NCI-H2107 (cell line): ENCODE measurements at places on chromosomes 6 and 20.

DNA sequence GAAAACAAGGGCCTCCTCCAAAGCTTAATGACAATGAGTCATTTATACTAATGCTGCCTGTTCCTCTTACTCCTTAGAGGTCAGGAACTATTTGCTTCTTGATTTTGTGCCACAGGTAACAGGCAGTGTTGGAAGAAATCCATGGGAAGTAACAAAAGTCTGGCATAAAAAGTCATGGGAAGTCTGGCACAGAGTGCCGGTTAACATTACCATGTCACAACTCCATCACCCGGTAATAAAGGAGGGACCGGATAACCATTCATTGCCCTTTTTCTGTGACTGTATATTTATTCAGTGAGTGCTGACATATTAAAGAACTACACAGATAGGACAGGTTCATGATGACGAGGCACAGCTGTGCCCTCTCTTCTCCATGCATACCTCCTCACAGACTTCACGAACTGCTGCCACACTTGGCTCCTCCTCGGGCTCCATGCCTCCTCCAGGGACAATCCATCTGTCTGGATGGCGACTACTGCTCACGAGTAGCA is 50.9 kb downstream of the NUDT3 start:
- no peak for DNase-seq

GRCh38 chr6:11822346-11822745 is 43.7 kb upstream of the ADTRP start:
- DNase-seq: no peak

DNA sequence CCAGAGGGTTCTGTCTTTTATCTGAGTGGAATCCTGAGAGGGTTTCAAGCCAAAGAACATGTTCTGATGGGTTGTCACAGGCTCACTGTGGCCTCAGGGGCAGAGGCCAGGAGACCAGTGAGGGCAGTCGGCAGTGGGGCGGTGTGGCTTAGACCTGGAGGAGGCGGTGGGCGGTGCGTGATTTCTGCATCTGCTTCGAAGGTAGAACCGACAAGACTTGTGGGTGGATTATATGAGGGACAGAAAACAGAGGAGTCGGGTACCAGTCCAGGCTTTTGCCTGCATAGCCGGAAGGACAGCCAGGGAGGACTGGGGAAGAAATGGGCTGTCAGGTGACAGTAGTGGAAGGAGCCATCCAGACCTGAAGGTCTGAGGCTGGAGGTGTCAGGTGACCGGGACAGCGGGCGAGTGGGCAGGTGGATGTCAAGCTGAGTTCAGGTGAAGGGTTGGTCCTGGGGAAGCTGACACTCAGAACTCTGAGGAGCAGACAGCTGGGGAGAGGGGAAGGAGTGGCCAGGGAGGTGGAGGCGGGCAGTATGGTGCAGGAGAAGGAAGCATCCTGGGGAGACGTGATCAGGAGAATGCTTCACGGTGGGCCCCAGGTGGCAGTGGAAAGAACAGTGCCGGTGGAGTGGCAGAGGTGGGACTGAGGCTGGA is 3.1 kb downstream of the CTSZ start:
- DNase-seq: no peak

DNA sequence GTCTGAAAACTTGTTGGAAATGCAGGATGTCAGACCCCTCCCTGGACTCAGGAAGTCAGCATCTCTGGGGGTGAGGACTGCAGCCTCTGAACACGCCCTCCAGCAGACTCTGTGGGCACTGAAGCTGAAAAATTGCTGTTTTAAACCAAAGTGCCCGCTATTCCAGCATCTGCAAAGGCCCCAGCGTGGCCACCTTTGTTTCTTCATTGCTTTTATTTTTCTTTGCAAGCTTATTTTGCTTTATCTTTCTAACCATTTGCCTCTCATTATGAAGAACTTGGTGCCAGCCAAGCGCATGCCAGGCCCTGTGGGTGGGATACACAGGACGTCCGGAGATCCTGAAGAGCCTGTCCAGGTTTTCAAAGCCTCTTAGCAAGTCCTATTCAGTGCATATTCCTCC is 203.9 kb upstream of the CST7 start:
- DNase-seq: no peak

- DNase-seq: no peak
These were observed 46.6 kb downstream of the CLIC5 start for GRCh38 chr6:45969026-45969425.

DNA sequence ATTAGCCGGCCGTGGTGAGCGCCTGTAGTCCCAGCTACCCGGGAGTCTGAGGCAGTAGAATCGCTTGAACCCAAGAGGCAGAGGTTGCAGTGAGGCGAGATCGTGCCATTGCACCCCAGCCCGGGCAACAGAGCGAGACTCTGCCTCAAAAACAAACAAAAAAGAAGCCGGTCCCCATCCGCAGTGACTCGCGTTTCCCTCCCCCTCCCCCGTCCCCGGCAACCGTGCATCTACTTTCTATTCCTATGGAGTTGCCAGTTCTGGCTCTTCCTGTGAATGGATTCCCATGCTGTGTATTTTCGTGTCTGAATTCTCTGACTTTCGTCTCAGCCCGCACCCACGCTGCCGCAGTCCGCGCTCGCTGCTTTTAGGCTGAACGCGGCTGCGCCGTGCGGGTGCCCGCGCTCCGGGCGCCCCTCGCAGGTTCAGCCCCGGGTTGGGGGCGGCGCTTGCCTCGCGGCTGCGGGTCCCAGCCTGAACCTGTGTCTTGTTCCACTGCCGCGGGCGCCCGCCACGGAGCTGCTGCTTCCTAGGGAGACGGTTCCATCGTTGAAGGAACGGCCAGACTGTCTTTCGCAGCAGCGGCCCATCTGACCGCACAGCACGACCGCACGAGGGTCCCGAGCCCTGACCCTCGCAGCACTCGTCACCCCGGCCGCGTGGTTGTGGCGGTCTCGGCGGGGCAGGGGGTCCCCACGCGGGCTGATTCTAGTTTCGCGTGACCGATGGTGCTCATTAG is 1.1 kb upstream of the MRGBP start:
- DNase-seq: no peak

DNA sequence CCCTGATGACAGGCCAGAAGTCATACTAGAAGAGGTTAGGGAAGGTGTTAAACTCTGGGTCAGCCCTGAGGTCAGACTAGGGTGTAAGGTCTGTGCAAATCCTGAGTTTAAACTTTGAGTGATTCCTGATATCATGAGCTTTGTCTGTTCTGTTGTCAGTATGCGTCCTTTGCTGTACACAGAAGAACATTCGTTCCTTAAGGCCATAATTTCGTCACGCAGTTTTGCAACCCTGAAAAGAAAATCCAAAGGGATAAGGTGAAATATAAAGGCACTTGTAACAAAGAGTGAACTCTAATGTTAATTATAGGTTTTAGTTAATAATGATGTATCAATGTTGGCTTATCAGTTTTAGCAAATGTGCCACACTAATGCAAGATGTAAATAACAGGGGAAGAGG is 2.3 kb downstream of the DST start:
- DNase-seq: no peak

DNA sequence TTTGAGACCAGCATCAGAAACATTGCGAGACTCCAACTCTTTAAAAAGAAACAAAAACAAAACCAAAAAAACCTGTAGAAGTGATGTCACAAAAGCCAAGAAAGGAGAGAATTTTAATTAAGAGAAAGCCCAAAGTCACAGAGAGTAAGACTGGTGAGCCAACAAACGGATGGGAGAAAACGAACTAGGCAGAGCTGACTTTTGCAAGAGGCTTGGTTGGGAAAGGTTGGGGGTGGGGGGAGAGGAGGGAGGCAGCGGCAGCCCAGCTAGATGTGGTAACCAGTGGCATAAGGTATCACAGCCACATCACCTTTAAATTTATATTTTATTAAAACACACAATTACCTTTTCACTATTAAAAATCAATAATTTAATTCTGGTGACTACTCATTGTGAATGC is 23.5 kb downstream of the NOL7 start:
- no peak for DNase-seq

DNA sequence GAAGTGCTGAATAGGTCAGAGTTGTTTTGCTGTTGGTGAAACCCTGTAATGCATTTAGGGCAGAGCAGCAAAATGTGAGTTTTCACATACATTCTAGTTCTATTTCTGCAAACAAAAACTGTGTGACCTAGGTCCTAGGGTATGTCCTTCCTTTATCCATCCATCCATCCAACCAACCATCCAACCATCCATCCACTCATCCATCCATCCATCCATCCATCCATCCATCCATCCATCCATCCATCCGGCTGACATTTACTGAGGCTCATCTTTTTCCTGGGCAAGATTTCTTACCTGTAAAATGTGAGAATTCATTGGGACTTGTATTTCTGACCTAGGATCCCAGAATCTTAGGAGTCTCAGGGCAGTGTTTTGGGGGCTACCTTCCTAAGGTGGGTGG is 14.5 kb downstream of the PNPLA1 start:
- no peak for DNase-seq

GRCh38 chr6:84417260-84417659 is 189.8 kb upstream of the CEP162 start:
- no peak for DNase-seq

DNA sequence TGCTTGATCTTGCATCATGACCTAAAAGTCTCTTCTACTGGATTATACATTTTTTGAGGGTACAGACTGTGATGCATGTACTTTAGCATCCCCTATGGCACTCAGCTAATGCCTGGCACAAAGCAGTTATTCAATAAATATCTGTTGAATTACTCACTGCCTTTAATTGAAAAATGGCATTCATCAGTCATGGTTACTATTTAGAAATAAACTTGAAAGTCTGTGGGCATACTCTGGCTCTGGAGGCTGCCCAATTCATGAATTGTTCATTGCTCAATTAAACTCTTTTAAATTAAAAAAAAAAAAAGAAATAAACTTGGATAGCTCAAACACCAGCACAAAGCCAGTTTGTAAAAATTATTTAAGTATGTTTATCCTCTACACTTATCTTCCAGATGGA is 40.0 kb downstream of the HEBP2 start:
- DNase-seq: no peak

GRCh38 chr6:7050004-7050403 is 57.8 kb upstream of the RREB1 start:
- DNase-seq: no peak

GRCh38 chr6:18153311-18153703 is 1.6 kb downstream of the TPMT start:
- no peak for DNase-seq

DNA sequence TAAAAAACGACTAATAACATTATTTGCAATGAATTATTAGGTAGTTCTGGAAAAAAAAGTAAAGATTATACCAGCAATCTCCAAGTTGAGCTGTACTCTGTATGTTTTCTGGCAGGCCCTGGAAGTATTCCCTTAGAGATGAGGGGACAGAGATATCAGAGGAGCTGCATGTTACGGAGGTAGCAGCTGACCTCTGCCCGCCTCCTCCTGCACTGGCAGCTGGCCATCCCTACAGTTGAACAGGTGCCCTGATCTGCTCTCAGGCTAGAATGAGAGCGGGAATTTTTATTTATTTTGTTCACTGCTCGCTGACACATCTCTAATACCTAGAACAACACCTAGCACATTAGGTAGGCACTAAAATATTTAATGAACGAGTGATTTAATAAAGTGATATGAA is 23.1 kb downstream of the FBXL4 start:
- no peak for DNase-seq

GRCh38 chr20:3887876-3888620 is 1.1 kb upstream of the PANK2 start:
- no peak for DNase-seq

DNA sequence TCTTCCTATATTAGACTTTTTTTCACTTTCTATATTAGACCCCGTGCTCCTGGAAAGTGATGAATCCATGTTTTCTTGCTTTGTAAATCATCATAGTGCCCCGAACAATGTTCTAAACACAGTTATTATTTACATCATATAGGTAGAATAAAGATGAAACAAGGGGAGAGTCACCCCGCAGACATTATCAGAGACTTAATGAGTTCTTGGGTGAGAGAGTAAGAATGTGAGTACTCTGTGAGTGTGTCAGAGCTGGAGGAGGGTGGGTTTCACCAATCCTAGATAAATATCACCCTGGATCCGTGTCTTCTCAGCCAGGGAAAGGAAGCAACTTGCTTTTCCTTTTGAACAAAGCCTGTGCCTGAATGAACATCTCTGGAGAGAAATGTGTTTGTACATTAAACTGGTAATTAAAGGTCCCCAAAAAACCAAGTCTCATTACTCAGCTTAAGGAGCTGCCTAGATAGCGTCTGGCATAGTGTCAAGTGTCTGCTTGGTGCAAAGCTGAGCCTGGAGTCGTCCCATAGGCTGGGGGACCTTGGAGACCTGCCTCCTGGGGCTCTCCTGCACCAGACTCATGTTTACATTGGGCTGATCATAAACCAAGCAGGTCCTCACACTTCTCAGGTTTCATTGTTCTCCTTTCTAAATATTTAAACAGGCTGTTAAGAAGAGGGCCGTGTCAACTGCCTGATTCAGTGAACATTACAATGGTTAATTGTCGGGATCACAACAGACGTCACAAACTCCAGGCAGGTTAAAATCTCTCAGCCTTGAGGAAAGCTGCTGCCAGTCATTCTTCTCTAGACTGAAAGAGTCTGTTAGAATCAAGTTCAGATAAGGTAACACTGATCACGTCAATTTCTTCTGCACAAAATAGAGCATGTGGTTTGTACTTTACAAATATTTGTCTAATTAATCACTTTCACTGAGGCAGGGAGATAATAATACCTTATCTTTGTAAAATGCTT is 179.7 kb upstream of the MYLIP start:
- DNase-seq: peak; percentile 63

DNA sequence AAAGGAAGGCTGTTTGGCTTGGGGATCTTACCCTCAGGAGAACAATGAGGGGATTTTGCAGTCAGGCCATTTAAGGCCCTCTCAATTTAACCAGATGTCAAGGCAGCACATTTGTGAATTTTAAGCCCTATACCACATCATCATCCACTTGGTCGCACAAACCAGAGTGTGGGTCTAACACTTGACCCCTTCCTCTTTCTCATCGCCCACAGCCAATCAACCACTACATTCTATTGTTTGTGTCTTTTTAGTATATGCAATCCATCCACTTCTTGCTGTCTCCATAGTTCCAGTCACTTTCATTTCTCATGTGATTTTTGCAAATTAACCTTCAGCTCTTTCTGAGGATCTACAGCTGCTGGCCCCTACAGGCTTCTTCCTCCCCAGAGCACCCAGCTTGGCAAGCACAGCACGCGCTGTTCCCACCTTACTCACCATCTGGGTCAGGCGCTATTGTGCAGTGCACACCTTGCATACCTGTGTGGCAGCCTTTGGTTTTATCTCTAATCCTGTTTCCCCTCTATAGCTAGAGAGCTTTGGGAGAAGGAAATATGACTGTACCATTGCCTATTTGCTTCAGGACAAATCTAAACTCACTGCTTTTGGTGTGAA is 32.3 kb upstream of the CD83 start:
- no peak for DNase-seq

DNA sequence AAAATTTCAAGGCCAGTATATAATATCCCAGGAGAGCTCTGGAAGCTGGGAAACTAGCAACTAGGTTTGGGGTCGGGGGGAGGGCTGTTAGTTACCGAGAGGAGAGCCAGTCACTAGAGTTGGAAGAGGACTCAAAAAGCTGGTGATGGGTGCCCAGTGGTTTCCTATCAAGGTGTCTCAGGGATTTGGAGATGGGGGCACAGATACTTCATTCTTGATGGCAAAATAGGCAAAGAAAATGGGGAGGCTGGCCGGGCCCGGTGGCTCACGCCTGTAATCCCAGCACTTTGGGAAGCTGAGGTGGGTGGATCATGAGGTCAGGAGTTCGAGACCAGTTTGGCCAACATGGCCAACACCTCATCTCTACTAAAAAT is 805 bp downstream of the PHF1 start:
- DNase-seq: no peak

GRCh38 chr6:52394251-52394666 is 25.9 kb upstream of the EFHC1 start:
- no peak for DNase-seq
